ENCODE measurements at places on chromosomes 7 and 10.
A peak's percentile ranks its signal among the peaks of the same experiment; 100 is the strongest.

DNA sequence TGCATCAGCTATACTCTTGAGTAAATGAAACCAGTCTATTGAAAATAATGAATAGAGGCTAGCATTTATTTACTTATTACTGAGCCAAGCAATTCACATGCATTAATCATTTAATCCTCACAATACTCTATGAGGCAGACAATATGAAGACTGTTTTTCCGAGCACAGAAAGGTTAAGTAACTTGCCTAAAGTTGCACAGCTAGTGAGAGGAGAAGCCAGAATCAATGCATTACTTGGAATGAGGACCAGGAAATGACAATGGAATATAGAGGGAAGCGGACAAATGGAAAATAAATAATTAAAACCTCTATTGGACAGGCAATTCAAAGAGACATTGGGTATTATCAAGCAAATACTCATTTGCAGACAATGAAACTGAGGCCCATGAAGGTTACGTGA lies 207.6 kb upstream of the PRKCQ start:
- DNase-seq: no peak

DNA sequence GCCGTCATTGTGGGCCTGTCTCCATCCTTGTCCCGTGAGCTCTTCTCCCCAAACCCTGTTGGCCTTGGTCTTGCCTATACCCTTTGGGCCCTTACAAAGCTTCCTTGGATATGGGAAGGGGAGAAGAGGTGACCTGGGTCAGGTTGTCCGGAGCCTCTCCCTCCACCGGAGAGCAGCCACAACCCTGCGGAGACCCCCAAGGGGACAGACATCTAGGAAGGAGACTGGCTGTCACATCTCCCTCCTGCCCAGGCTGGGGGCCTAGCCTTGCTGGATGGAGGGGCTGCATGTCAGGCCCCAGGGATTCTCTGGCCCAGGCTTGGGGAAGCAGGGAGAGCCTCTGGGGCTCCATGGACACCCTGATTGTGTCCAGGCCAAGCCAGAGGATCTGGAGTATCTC lies 11.8 kb downstream of the NACAD start:
- no peak for DNase-seq

- peak; percentile 11 for DNase-seq
These were observed 224.3 kb downstream of the SFMBT2 start for GRCh38 chr10:7186387-7187018.

DNA sequence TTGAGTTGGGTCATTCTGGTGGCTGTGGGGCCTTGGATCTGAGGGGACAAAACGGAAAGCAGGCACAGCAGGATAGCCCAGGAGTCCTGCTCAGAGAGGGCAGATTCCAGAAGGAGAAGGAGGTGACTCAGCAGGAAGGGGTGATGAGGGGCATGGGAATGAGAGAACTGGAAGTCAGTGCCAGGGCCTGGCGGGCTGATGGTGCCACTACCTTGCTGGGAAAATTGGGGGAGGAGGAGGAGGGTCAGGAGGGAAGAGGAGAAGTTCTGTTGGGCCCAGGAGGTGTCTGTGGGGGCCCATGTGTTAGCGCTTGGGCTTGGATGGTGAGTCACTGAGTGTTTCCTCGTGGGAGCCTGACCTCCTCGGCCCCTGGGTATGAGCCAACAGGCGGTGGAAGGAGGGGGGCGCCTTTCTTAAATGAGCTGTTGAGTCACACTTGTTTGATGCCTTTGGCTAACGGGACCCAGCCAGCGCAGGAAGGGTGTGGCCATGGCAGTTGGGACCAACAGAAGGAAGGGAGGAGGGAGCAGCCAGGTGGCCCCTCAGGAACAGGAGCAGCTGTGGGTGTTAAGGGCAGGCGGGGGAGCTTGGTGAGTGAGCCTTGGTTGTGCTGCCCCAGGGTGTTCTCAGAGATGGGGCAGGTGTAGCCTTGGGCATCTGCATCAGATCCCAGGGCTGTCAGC lies 130.0 kb upstream of the BTBD16 start:
- DNase-seq: peak; percentile 85

DNA sequence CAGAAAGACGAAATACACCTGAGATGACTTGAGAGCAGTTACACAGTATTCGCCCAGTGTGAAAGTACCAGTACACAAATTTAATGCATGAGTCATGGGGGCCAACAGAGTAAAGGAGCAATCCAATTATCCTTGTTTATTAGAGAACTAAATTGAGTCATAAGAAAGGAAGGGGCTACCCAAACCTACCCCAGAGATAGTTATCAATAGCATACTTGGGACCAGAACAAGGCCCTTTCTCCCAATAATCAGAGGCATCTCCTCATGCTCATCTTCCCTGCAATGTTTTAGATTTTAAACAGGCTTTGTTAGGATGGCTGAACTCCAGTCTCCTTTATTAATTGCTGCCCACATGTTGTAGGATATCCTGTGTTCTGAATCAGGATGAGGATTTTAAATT lies 239.7 kb upstream of the LRGUK start:
- no peak for DNase-seq

- no peak for DNase-seq
These were observed 27.8 kb downstream of the CRHR2 start for GRCh38 chr7:30654296-30655090.

DNA sequence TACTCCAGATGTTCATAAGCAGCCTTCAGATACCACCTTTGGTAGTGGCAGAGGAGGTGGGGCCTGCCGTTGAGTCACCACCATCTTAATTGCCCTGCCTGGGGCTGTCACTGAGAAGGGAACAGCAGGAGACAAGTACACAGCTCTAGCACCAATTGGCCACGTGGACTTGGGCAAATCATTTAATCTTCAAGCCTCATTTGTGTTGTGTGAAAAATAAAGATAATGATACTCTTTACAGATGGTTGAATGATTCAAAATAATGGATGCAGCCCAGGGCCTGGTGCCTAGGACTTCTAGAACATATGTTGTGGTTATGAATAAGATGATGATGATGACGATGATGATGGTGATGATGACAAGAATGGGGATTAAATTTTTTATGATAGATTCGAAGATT lies 111.9 kb upstream of the ADAM12 start:
- DNase-seq: no peak

DNA sequence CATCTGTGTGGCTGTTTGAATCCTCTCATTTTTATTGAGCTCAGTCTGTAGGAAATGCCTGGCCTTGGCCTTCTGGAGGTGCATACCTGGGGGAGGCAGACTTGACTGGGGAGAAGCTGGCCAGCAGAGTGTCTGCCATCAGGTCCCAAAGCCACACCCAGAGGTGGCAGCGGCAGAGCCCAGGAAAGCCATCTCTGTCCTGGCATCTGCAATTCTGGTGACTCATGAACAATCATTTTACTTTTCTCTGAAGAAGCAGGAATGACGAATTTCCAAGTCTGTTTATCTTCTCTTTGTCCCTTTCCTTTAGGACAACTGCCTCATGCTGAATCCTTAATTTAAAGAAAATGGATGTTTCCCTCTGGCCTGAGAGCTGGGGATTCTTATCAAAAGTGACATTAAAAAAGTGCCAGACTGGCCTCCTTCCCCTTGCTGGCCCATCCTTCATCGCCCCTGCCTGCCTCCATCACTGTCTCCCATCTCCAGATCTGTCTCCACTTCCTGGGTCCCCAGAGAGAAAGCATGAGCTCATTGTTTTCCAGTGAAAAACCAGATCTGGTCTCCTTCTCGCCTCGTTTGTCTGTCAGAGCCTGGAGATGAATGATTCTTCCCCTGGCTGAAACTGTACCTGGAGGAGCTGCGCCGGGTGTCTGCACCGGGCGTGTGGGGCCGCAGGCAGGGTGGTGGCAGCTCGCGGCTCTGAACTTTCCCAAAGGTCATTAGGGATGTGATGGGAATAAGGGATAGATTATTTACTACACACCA lies 124.5 kb downstream of the TMEM178B start:
- DNase-seq: no peak

DNA sequence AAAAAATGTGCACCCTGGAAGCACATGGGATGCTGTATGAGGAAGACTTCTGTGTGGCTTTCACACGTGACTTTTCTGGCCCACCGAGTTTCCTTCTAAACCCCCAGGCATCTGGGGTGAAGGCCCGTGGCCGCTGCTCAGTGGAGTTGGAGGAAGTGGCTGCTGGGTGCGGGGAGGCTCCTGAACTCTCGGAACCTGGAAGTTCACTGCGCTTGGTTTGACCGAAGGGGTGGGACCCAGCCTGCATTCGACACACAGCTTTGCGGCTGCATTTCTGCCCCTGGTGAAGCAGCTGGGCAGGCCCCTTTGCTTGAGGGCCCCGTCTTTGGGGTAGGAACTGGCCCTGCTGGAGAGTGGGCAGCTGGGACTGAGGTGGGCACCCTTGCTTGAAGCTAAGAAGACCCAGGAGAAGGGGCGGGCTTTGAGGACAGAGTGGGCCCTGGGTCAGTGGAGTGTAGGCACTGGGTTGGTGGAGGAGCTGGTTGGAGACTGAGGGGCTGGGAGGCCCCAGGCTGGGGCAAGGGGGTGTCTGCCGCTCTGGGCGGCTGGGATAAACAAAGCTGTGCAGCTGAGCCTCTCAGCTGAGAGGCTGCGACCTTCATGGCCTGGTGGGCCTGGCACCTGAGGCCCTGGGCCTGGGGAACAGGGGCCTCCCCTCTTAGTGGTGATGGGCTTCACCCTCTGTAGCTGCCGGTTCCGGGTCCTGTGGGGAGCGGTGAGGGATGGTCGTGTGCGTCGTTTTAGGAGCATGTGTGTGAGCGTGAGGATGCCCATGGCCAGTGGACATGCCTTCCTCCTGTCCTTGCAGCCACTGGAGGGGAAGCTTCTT lies 78.0 kb downstream of the INPP5A start:
- no peak for DNase-seq

DNA sequence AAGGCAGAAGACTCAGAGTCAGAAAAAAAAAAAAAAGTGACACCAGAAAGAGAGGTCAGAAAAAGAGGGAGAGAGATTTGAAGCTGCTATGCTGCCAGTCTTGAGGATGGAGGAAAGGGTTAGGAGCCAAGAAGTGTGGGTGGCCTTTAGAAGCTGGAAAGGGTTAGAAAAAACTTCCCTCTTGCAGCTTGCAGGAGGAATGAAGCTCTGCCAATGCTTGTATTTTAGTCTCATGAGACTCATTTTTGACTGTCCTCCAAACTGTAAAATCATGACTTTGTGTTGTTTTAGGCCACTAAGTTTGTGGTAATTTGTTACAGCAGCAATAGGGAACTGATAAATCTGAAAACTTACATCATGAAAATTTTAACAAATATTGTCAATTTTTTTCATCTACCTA lies 127.7 kb upstream of the NOBOX start:
- DNase-seq: no peak

- no peak for DNase-seq
These were observed 9.8 kb downstream of the TSPAN14 start for GRCh38 chr10:80463868-80464267.

GRCh38 chr10:66783316-66783715 lies 142.5 kb upstream of the LRRTM3 start:
- DNase-seq: peak; percentile 49
